ENCODE measurements at places on chromosomes 13 and 19. TPM values are rescaled to one million over a fixed set of nuclear protein-coding genes. Genes with fewer than 3 reads are reported as not detected.

DNA sequence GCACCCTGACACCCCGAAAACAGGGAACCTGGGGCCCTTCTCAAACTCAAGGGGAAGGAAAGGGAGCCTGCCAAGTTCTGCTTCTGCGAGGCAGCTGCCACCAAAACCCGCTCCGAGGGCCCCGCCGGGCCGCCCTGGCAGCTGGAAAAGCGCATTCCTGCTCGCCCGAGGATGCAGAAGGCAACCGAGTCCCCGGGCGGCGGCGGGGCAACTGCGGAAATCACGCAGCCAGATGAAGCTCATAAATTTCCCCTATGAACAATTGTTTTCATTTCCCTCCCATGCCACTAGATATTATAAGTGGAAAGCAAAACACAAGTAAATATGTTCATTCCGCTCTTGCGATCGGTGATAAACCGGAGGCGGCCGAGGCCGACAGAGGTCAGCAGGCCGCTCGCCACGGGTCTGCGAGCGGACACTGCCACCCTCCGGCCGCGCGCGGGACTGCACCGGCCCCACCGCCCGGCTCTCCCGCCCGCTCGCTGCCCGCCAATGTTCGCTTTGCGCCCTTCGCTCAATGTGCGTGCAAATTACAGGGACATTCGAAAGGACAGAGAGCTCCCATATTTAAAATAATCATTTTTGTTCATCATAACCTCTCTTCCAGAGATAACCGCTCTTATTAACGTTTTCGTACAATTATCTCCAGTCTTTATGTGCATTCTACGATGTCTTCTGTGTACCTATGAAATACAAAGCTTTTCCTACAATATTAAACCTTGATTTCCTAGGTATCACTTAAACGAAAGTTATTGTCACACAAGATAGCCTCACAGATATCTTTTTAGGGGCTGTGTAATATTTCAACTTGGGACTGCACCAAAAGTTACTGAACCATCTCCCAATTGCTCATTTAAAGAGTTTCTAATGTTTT, 120.8 kb upstream of the ZNF507 start:
- peak; percentile 78 for DNase-seq
- peaks cover 40% of the 10 kb centered on the region for H3K27me3 ChIP-seq
- H3K4me1 ChIP-seq, result no peaks in the 10 kb centered on the region

GRCh38 chr19:29372921-29373797, 152.6 kb upstream of the VSTM2B start:
- H3K27ac ChIP-seq, result no peak overlapping the region
- no peaks in the 10 kb centered on the region for H3K36me3 ChIP-seq
- no peaks in the 10 kb centered on the region for H3K4me1 ChIP-seq
- H3K27me3 ChIP-seq, result peaks cover 43% of the 10 kb centered on the region
- DNase-seq, result no peak

GRCh38 chr13:105579821-105580710, 955.4 kb downstream of the EFNB2 start:
- DNase-seq, result no peak
- H3K27me3 ChIP-seq, result no peaks in the 10 kb centered on the region

DNA sequence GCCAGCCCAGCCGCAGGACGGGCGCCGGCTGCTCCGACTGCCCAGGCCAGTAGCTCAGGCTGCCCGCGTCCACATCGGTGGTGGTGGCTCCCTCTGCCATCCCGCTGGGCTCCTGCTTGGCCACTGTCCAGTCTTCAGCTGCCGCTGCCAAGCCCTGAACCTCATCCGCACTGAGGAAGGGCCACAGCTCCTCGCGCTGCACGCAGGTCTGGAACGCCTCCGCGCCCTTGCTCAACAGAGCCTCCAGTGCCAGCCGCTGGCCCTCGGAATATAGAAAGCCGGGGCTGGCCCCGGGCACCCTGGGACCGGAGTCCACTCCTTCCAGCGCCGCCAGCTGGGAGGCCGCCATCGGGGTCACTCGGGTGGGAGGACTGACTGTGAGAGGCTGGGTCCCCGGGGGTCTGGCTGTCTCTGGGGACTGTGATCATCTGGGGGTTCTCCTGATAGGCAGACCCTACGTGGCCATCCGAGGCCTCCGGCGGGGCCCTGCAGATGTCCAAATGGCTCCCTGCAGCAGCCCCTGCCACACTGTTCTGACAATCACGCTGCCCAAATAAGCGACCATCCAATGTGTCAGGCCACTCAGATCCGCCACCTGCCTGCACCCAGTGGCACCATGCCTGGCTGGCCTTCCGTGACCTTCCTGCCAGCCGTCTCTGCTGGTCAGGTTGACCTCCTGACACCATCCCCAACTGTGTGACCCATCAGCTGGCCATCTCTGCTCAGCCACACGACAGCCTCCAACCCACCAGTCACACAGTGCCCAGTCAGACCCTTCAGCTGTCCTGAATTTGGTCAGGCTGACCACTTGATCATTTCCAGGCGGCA, 1.6 kb downstream of the FAM83E start:
- H3K27ac ChIP-seq, result peak overlapping the region; percentile 100
- peaks cover 43% of the 10 kb centered on the region for H3K4me1 ChIP-seq
- DNase-seq, result peak; percentile 50

DNA sequence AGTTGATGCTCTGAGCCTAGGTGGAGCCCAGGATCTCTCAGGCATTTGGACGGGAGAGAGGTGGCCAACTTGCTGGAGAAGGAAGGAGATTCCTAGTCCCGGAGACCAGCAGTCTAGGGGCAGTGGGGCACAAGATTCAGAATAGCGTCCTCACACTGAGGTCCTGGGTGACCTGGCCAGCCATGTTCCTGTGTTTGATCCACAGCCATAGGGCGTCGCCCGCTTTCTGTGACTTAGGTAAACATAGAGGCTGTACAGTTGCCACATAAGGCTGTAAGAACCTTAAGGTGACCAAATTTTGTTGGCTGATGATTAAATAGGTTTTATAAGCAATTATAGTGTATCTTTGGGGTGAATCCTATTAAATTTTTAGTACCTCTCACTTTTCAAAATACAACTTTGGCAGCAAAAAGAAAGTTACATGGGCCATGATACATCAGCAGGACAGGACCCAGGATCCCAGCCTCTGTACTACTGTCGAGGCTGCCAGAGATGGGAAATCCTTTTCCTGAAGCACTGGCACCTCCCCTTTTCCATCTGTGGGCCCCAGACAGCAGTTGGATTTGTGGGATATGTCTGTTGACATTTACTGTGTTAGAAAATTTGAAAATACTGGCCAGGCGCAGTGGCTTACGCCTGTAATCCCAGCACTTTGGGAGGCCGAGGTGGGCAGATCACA, 37.5 kb downstream of the TSSK6 start:
- H3K36me3 ChIP-seq, result peaks cover 23% of the 10 kb centered on the region
- no peaks in the 10 kb centered on the region for H3K27me3 ChIP-seq
- peaks cover 10% of the 10 kb centered on the region for H3K4me1 ChIP-seq

GRCh38 chr13:75544681-75545330, 4.8 kb upstream of the UCHL3 start:
- no peaks in the 10 kb centered on the region for H3K27me3 ChIP-seq
- DNase-seq, result no peak
- H3K4me1 ChIP-seq, result peaks cover 8% of the 10 kb centered on the region
- no peak overlapping the region for H3K4me3 ChIP-seq
- H3K27ac ChIP-seq, result no peak overlapping the region
- H3K36me3 ChIP-seq, result peaks cover 7% of the 10 kb centered on the region

DNA sequence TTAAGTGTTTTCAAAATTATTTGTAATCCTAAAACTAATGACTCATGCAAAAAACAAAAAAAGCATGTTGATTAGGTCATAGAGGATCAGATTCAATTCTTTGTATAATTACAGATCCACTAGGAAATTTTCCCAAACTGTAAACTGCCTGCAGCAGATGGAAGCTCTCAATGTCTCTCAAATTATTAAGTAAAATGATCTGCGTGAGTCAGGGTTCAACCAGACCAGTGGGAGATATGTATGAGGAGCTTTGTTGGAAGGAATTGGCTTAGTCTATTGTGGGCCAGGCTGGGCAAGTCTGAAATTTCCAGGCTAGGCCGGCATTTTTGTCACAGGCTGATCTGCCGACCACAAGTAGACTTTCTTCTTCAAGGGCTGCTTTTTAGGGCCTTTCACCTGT, 14.4 kb upstream of the SACS start:
- DNase-seq, result no peak
- no peak overlapping the region for H3K4me3 ChIP-seq
- no peaks in the 10 kb centered on the region for H3K27me3 ChIP-seq
- H3K36me3 ChIP-seq, result no peaks in the 10 kb centered on the region
- H3K27ac ChIP-seq, result no peak overlapping the region

GRCh38 chr13:31980830-31981229, 50.7 kb upstream of the FRY start:
- no peak overlapping the region for H3K4me3 ChIP-seq
- no peaks in the 10 kb centered on the region for H3K36me3 ChIP-seq
- H3K27me3 ChIP-seq, result no peaks in the 10 kb centered on the region
- H3K4me1 ChIP-seq, result peaks cover 19% of the 10 kb centered on the region

- no peak overlapping the region for H3K4me3 ChIP-seq
- no peak overlapping the region for H3K27ac ChIP-seq
- H3K36me3 ChIP-seq, result no peaks in the 10 kb centered on the region
- no peak for DNase-seq
- H3K27me3 ChIP-seq, result no peaks in the 10 kb centered on the region
These were observed 299.1 kb upstream of the TSHZ3 start for GRCh38 chr19:31648347-31648746.

GRCh38 chr19:43623889-43624670, 4.7 kb upstream of the ZNF428 start:
- no peak overlapping the region for H3K4me3 ChIP-seq
- H3K27me3 ChIP-seq, result no peaks in the 10 kb centered on the region
- peaks cover 29% of the 10 kb centered on the region for H3K36me3 ChIP-seq
- no peak for DNase-seq
- H3K27ac ChIP-seq, result no peak overlapping the region

- peaks cover 89% of the 10 kb centered on the region for H3K36me3 ChIP-seq
- H3K4me3 ChIP-seq, result no peak overlapping the region
- DNase-seq, result no peak
- peaks cover 16% of the 10 kb centered on the region for H3K4me1 ChIP-seq
These were observed 5.1 kb downstream of the TBCB start for GRCh38 chr19:36120092-36120983.

DNA sequence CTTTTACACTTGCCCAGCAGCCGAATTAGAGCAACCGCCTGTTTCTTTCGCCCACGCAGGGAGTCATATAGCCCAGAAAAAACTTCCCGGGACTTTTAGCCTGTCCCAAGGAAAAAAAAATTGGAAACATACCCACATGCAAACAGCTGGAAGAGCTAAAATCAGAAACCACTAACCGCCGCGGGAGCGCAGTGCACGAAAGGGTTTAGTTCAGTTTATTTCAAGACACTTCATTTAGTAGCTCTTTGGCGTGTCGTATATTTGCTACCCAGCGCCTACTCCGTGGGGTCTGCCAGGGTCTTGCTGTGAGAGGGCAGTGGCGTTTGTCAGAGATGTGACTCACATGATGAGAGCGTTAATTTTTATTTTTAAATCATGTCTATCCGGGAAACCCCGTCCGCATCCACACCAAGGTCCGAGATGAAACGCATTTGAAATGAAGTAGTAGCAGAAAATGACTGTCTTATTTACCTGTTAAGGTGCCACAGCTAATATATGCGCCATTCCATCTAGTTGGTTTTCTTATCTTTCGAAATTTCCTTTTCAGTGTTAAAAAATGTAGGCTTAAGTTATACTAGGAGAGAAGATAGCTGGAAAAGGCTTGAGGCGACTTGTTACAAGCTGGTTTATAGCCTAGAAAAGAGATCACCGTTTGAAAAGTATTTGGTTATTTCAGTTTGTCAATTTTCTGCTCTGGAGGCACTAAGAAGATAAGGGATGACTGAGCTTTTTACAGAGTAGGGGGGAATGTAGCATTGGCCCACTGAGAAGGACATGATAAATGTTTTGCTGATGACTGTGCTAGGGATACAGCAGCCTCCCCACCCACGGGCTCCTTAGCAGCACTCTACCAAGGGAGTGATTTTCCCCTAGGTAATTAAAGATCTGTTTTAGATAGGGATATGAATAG, 1.7 kb downstream of the KLF5 start:
- peak overlapping the region; percentile 70 for H3K27ac ChIP-seq
- no peaks in the 10 kb centered on the region for H3K27me3 ChIP-seq
- H3K4me1 ChIP-seq, result peaks cover 8% of the 10 kb centered on the region
- peaks cover 71% of the 10 kb centered on the region for H3K36me3 ChIP-seq

DNA sequence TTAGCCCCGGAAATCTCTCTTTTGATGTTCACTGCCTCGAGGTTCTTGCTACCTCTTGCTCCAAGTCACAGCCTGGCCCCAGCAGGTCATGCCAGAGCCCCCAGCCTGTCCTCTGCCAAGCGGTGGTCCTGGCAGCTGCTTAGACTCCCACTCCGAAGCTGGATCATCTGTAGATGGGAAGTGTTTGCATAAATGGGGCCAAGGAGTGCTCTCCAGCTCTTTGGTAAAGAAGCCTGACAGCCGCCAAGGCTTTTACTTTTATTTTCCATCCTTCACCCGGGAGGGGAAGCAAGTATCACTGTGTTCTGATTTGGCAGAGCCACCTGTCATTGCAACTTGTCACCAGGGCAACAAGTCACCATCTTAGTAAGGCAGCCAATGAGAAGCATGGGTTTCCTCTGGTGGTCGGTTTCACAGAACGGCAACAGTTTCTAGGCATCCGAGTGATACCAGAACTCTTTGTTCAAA, 10.6 kb upstream of the RETN start:
- H3K4me1 ChIP-seq, result peaks cover under 1% of the 10 kb centered on the region
- no peak overlapping the region for H3K4me3 ChIP-seq
- H3K27ac ChIP-seq, result no peak overlapping the region
- H3K36me3 ChIP-seq, result peaks cover under 1% of the 10 kb centered on the region

DNA sequence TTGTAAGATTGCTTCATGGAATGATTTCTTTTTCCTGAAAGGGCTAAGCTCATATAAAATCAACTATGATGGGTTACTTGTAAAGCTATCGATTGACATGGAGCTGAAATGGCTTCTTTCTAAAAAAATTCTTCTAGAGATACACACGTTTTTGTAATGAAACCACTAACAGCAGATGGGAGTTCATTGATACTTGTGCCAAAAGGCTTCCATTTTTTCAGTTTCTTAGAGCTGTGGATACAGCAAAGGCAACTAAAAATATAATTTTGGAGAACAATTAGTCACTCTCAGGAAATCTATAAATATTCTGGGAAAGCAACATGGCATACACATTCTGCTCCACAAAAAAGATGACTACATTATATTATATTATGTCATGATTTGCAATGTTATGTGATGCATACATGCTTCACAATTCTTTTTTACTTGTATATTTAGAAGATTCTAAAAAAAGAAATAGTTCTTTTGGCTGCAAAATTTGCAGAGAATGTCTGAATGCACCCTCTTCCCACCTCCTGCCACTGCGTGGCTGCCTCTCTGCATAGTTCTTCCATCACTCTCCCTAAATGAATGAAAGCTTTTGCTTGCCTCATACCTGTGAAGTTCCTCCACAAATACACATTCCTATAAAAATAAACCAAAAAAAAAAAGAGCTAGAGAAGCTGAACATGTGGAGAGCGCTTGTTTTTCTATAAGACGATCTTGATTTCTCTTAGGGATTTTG, 802.5 kb downstream of the EFNB2 start:
- H3K27ac ChIP-seq, result no peak overlapping the region
- H3K36me3 ChIP-seq, result no peaks in the 10 kb centered on the region
- H3K27me3 ChIP-seq, result no peaks in the 10 kb centered on the region
- H3K4me1 ChIP-seq, result no peaks in the 10 kb centered on the region
- DNase-seq, result no peak
- no peak overlapping the region for H3K4me3 ChIP-seq

The METTL21C gene
- total RNA-seq, result not detected

The IGFL1 gene
- not detected for total RNA-seq

The CATSPERD gene
- total RNA-seq, result not detected

The KLK15 gene
- total RNA-seq, result not detected

The PDCD5 gene
- 154 TPM for total RNA-seq

The ZNF816 gene
- 17.5 TPM for total RNA-seq

All from Calu3 (cell line).